ENCODE measurements at places on chromosomes 1 and 21. TPM values are rescaled to one million over a fixed set of nuclear protein-coding genes. Genes with fewer than 3 reads are reported as not detected.

Gene TRIM67
- total RNA-seq: not detected

Gene OR2L13
- total RNA-seq: not detected

DNA sequence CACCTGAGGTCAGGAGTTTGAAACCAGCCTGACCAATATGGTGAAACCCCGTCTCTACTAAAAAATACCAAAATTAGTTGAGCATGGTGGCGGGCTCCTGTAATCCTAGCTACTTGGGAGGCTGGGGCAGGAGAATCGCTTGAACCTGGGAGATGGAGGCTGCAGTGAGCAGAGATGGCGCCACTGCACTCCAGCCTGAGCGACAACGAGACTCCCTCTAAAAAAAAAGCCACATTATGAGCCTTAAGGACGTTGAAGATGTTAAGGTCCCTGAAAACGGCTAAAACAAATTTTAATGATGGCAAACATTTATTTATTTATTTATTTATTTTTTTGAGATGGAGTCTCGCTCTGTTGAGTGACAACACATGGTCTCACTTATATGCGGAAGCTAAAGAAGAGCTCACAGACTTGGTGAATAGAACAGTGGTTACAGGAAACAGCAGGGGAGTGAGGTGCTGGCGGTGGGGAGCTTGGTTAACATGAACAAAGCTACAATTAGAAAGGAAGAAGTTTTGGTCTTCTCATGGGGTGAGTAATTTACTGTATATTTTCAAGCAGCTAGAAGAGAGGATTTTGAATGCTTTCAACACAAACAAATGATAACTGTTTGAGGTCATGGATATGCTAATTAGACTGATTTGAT lies 47.1 kb downstream of the TCP10L start:
- peak; percentile 60 for DNase-seq

DNA sequence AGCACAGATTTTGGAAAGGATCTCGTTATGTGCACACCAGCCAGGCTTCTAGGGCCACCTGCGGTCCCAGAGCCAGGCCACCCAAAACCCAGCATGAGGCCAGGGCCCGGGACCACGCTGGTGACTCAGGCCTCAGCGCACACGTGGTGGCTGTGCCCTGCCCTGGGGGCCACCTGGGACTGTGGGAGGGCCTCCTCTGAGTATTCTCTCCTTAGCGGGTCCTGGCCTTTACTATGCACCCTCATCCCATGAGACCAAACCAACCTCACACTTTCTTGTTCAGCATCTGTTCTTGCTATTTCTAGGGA lies 9.9 kb downstream of the WNT9A start:
- DNase-seq: no peak

- DNase-seq: peak; percentile 82
Measured at GRCh38 chr1:35030756-35031446, 844 bp downstream of the ZMYM6 start.

GRCh38 chr1:84719543-84720217 lies 29.4 kb upstream of the SSX2IP start:
- DNase-seq: no peak

DNA sequence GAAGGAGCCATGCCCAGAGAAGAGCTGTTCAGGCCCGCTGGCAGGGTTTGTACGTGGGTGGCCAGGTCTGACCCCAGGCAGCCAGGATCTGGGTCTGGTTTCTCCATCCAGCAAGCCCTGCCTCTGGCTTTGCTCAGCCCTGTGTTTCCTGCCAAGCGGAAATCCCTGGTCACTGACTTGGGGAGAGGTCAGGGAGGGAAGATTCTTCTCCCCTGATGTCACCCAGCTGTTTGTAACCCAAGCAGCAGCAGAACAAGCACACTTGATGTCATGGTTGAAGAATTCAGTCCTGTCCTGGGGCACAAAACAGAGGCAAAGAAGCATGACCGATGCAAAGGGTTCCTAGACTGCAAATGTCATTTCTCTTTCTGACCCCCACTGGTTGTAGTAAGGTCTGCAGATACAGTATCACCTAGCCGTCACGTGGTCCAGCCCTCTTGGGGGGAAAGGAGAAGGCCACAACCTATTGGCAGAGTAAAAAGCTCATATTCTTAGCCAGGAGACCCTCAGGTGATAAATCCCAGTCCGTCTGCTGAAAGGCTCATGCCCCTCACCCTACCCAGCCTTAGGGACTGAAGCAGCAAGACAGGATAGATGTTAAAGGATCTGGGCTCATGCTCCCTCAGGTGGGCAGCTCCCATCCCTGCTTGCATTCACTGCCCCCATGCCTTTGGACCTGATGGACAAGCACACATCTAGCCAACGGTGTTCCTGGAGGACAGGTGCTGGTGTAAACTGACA lies 120.9 kb downstream of the SYT2 start:
- DNase-seq: no peak

DNA sequence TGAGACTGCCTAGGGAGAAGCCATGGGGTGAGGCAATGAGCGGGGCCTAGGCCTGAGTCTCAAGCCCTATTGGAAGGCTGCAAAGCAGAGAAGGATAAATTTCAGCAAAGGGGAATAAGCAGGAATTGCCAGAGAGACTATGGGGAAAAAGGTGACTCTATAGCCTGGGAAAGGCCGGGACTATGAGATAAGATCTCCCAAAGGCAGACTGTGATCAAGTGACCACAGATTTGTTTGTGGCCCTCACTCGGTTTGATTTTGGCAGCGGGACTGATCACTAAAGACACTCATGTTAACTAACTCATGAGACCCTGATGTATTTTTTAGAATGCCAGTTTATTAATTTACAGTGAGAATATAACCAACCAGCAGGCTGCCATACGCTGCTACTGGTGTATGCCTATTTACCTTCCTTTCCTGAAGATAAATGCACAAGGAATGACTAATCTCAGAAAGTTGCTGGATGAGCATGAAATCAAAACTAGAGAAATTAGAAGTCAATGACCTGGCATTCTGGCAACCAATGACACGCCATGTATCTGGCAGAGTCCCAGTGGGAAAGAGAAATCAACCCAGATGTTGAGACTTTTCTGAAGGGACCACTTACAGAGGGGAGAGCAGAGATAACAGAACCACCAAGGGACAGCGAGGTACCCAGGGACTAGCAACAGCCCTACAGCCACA lies 4.3 kb downstream of the HSF2BP start:
- no peak for DNase-seq
